ENCODE measurements at places on chromosomes 7 and 10. TPM values are rescaled to one million over a fixed set of nuclear protein-coding genes. Genes with fewer than 3 reads are reported as not detected.

PDE1C gene
- not detected for total RNA-seq

DNA sequence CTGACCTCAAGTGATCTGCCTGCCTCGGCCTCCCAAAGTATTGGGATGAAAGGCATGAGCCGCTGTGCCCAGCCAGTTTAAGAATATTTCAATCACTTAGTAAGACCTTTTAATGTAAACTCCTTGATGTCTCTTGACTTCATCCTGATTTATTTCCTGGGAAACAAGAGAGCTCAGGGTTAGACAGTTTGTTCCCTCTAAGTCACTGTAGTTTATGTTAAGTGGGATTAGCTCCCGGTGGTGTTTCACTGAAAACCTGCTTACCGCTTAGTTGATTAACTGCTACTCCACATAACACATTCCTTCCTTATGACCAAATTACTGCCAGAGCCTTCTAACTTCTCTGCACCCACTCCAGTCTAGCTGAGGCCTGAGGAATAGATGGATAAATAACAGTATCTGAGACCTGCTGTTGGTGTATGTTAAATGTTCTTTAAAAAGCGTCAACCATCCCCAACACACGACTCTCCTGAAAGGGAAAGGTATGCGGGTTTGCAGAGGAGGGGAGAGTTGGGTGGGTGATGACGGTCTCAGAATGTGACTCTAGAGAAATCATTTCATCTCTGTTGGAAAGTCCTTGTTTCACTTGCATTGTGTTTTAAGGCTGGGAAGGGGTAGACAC, 48.7 kb downstream of the CREB3L2 start:
- peaks cover 8% of the 10 kb centered on the region for H3K4me1 ChIP-seq
- no peak overlapping the region for H3K27ac ChIP-seq
- H3K27me3 ChIP-seq, result no peaks in the 10 kb centered on the region
- H3K4me3 ChIP-seq, result no peak overlapping the region
- DNase-seq, result no peak

- H3K4me3 ChIP-seq, result no peak overlapping the region
- DNase-seq, result no peak
Measured at GRCh38 chr7:108007261-108007660, 4.3 kb upstream of the LAMB1 start.

GRCh38 chr10:78047314-78047891, 13.7 kb downstream of the RPS24 start:
- no peaks in the 10 kb centered on the region for H3K27me3 ChIP-seq
- H3K36me3 ChIP-seq, result peaks cover under 1% of the 10 kb centered on the region
- peaks cover 4% of the 10 kb centered on the region for H3K4me1 ChIP-seq
- peak; percentile 81 for DNase-seq
- H3K4me3 ChIP-seq, result no peak overlapping the region
- no peak overlapping the region for H3K27ac ChIP-seq

- DNase-seq, result no peak
- H3K4me3 ChIP-seq, result no peak overlapping the region
- H3K27me3 ChIP-seq, result peaks cover 9% of the 10 kb centered on the region
- no peak overlapping the region for H3K27ac ChIP-seq
Measured at GRCh38 chr7:159125104-159125954, 19.3 kb downstream of the VIPR2 start.
